Activated naive CD8-positive, alpha-beta T cell treated with anti-CD3 and anti-CD28 coated beads for 36 hours (primary cell): ENCODE measurements at places on chromosomes 11 and 22.
A peak's percentile ranks its signal among the peaks of the same experiment; 100 is the strongest.

- peaks cover 12% of the 10 kb centered on the region for H3K4me1 ChIP-seq
- no peak overlapping the region for H3K4me3 ChIP-seq
- peaks cover 13% of the 10 kb centered on the region for H3K36me3 ChIP-seq
These were observed 12.9 kb downstream of the USP28 start for GRCh38 chr11:113862435-113862834.

- no peaks in the 10 kb centered on the region for H3K27me3 ChIP-seq
- H3K4me1 ChIP-seq: peaks cover 20% of the 10 kb centered on the region
- H3K27ac ChIP-seq: no peak overlapping the region
- no peak for DNase-seq
- peaks cover 4% of the 10 kb centered on the region for H3K36me3 ChIP-seq
These were observed 11.3 kb downstream of the LSP1 start for GRCh38 chr11:1864231-1864630.

DNA sequence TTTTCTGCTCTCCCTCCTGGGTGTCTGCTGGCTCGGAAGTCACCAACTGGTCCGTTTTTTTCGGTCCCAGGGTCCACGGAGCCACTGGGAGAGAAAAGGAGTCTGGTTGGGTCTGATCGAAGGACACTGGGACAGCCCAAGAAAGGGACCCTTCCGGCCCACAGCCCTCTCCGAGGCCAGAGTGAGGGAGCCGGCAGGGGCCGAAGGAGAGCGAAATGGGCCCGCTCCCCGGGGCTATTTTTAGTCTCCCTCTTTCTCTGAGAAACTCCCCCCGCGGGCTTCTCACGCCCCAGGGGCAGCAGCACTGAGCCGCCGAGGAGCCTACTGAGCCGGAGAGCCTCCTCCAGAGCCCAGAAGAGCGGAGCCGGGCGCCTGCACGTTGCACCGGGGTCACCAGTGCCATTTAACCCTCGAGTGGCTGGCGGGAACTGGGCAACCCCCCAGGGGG is 1.9 kb downstream of the ESAM start:
- H3K36me3 ChIP-seq: no peaks in the 10 kb centered on the region
- no peak overlapping the region for H3K27ac ChIP-seq
- peaks cover 58% of the 10 kb centered on the region for H3K27me3 ChIP-seq
- H3K4me3 ChIP-seq: peak overlapping the region; percentile 48
- peaks cover 22% of the 10 kb centered on the region for H3K4me1 ChIP-seq

DNA sequence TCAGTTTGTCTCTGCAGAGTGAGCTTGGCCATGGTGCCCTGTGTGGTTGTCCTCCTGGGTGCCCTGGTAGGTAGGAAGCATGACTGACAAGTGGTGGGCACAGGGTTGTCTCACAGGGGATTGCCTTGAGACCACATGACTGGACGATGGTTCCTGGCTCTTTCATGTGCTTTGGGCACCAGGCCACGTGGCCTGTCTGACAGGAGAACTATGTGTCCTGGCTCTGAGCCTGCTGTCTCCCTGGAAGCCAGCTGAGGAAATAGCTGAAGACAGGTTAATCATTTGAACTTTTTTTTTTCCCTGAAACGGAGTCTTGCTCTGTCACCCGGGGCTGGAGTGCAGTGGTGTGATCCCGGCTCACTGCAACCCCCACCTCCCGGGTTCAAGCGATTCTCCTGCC is 93.2 kb downstream of the LDLRAD3 start:
- H3K36me3 ChIP-seq: no peaks in the 10 kb centered on the region
- no peaks in the 10 kb centered on the region for H3K4me1 ChIP-seq
- H3K27me3 ChIP-seq: peaks cover 8% of the 10 kb centered on the region
- H3K27ac ChIP-seq: no peak overlapping the region
- H3K4me3 ChIP-seq: no peak overlapping the region
- DNase-seq: no peak

DNA sequence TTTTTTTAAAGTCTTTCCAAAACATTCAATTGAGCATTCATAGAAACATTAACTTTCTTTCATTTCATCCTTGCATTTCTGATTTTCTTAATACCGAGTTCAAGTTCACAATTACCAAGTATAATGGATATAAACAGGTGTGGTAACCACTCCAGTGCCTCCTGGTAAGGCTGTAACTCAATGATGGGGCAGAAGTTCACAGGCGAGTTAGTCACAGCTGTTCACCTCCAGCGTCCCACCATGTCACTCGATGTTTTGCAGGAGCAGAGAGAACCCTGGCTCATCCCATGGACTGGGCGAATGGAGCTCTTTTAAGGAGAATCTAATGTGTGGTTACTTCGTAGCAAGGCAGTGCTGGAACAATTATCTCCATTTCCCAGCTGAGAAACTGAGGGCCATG is 94.4 kb upstream of the ALX4 start:
- H3K36me3 ChIP-seq: no peaks in the 10 kb centered on the region
- H3K4me1 ChIP-seq: no peaks in the 10 kb centered on the region
- DNase-seq: no peak
- H3K4me3 ChIP-seq: no peak overlapping the region
- H3K27ac ChIP-seq: no peak overlapping the region
- H3K27me3 ChIP-seq: peaks cover 5% of the 10 kb centered on the region

GRCh38 chr22:32661296-32661695 is 140.2 kb upstream of the TIMP3 start:
- no peak for DNase-seq
- peaks cover 8% of the 10 kb centered on the region for H3K27me3 ChIP-seq
- H3K27ac ChIP-seq: no peak overlapping the region
- H3K4me1 ChIP-seq: no peaks in the 10 kb centered on the region
- H3K36me3 ChIP-seq: no peaks in the 10 kb centered on the region
